ENCODE measurements at places on chromosomes 4 and X.

GRCh38 chr4:153113838-153114105 is 90.5 kb upstream of the TRIM2 start:
- no peak for DNase-seq

DNA sequence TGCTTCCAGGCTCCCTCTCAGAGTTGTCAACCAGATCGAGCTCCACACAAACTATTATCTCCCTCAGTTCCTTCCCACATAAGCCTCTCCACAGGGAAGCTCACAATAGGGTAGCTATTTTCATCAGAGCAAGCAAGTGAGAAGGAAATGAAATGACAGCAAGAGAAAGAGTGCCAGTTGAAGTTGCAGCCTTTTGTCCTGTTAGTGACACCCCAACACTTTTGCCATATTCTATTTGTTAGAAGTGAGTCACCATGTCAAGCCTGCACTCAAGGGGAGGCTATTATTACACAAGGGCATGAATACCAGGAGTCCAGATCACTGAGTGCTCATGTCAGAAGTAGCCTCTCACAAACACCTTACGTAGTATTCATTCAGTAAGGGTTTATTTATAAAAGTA is 266.3 kb upstream of the NOCT start:
- DNase-seq: no peak

GRCh38 chr4:161792991-161793390 is 370.8 kb downstream of the FSTL5 start:
- no peak for DNase-seq

GRCh38 chr4:84531689-84532088 is 32.6 kb upstream of the NKX6-1 start:
- DNase-seq: no peak

GRCh38 chrX:112691361-112691760 is 11.6 kb upstream of the LHFPL1 start:
- no peak for DNase-seq

DNA sequence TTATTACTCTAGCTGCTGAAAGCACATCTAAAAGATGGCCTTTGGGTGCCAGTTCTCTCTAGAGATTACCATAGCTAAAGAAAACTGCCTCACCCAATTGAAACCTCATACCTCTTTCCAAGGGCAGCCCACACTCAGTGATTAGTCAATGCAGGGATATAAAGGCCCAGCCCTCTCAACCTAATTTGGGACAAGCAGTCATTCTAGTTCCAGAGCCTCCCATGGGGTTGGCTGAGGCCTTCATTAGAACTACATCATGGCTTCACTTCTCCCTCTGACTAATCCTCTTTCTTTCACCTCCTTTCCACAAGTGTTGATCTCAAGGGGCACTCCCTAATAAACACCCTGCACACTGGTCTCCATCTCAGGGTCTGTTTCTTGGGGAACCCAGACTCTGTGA is 38.5 kb upstream of the C1GALT1C1 start:
- no peak for DNase-seq

GRCh38 chrX:152844256-152844655 is 13.4 kb downstream of the NSDHL start:
- no peak for DNase-seq

DNA sequence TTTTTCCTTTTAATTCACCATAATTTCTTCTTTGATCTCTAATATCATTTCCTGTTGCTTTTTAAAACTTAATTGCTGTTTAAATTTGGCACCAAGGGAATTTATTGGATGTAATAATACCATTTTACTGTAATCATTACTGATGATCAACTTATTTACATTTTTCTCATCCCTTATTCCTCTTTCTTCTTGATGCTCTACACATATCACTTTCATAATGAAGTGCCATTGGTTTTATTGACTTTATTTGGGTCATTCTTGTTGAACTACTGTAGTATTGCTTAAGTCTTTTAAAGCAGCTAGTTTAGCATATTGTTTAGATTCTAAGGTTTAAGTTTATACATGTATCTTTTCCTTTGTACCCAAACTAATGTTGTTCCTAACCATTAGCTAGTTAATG is 130.7 kb downstream of the SLC4A4 start:
- DNase-seq: no peak

GRCh38 chr4:78002260-78002659 is 54.9 kb upstream of the FRAS1 start:
- DNase-seq: no peak

DNA sequence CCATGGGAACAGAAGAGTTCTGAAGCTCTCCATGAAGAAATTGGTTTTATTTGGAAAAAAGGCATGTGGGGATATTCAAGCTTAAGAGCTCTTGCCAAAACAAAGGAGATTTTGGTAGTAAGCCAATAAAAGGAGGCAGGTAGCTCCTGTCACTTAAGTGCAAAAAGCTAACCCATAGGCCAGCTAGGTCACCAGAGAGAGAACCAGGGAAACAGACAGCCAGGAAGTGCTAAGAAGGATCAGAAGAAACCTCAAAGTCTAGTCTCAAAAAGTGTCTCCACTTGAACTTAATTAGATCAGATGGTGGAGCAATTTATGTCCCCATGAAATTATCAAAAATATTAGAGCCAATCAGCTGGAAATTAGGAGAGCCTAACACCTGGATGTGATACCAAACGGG is 49.2 kb downstream of the CD40LG start:
- no peak for DNase-seq

DNA sequence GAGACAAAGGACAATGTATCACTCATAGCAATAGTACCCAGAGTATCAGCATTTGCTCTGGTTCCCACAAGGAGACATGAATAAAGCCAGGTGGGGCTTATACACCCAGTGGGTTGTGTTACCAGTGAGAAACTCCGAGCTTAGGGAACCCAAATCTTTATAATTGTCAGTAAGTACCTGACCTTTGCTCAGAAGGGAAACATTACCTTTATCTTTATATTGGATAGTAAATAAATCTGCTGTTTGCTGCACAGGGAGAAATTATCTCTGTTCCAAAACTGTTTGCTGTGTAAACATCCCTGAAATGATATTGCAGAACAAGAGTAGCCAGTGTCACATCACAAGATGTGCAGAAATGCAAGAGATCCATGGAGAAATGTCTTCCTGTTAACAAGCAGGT is 12.1 kb upstream of the SLAIN2 start:
- no peak for DNase-seq

- DNase-seq: no peak
Measured at GRCh38 chr4:1402021-1402515, 4.2 kb downstream of the NKX1-1 start.

- DNase-seq: no peak
Measured at GRCh38 chr4:169259271-169259670, 11.5 kb downstream of the SH3RF1 start.

DNA sequence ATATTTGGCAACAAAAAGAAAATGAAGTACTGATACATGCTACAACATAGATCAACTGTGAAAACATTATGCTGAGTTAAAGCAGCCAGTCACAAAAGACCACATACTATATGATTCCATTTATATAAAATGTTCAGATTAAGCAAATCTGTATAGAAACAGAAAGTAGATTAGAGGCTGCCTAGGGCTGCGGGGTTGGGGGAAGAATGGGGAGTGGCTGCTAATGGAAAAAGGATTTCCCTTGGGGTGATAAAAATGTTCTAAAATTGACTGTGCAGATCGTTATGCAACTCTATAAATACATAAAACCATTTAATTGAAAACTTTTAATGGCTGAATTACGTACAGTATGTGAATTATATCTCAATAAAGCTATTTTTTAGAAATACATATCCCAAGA is 46.8 kb downstream of the NEK1 start:
- DNase-seq: no peak

DNA sequence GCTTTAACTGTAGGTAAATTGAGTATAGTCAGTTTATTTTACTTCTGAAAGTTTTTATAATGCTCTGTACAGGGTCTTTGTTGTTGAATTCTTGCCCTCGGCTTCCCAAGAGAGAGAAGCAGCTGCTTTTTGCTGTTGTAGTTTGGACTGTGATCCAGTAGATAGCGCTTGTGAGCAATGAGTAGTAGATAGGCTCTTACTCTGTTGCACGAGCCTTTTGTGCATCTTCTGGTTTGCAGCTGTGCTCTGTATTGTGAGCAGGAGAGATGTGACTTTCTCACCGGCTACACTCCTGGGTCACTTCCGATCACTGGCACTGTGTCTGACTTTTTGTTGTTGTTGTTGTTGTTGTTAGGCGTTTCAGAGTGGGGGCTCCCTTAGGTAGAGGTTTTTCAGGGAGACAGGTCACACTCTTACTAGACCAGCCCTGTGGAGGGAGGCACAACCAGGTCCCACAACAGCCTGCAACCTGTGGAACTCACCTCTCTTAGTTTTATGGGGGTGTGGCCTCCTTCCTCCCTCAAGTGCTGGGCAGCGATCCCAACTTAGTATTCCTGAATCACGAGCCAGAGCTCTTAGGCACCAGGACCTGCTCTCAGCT is 822.1 kb upstream of the GALNTL6 start:
- DNase-seq: no peak

- no peak for DNase-seq
Measured at GRCh38 chrX:21996872-21997455, 35.2 kb upstream of the PHEX start.

DNA sequence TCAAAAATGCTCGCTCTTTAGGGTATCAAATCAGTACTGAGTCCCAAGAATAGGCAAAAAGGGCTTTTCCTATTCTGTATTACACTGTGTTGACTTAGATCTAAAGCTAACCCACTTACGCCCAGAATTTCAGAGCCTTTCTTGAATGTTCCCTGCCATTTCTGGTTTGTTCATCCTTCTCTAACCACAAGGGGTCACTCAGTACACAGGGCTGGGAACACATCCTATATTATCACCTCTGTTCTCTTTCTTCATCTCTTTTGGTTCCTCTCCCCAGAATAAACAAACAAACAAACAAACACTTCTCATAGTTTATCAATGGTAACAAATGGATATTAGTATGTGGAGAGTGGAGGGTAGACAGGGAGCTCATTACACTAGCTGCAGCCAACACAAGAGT is 25.5 kb upstream of the MORC4 start:
- no peak for DNase-seq

DNA sequence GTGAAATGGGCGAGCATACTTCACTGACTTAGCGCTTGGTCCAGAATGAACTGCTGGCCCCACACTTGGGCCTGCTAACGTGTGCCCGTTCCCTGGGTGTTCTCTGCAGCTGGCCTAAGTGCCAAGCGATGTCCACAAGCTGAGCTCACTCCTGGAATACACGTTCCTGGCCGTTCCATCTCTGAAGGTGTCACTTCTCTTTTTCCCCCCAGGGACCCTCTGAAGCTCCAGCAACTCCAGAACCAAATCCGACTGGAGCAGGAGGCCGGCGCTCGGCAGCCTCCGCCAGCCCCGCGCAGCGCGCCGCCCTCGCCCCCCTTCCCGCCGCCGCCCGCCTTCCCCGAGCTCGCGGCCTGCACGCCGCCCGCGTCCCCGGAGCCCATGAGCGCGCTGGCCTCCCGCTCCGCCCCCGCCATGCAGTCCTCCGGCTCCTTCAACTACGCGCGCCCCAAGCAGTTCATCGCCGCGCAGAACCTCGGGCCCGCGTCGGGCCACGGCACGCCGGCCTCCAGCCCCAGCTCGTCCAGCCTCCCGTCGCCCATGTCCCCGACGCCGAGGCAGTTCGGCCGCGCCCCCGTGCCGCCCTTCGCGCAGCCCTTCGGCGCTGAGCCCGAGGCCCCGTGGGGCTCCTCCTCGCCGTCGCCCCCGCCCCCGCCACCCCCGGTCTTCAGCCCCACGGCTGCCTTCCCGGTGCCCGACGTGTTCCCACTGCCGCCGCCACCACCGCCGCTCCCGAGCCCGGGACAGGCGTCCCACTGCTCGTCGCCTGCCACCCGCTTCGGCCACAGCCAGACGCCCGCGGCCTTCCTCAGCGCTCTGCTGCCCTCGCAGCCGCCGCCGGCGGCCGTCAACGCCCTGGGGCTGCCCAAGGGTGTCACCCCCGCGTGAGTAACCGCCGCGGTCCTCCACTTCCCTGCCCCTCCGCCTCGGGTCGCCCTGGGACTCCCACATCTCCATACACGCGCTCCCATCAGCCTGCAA is 132.3 kb downstream of the CBR4 start:
- DNase-seq: no peak

DNA sequence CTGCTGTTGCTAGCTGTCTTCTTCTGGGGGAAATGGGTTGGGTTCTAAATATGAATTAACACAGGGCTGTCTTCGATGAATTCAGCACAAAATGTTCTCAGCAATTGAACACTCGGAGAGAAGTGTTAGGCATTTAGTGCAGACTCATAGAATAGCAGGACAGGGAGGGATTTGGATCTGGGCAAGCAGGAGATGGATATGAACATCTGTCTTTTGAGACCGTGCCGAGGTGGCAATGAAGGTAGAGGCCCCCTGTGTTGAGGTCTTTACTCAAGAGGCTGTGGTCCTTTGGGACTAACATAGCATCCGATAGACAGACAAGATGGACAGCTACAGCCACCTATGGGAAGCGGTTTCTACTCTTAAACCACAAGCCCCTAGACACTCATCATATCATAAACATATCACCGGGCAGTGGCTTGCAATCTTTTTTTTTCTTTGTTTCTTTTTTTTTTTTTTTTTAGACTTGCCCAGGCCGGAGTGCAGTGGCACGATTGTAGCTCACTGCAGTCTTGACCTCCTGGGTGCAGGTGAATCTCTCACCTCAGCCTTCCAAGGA is 6.7 kb downstream of the CD99 start:
- no peak for DNase-seq

DNA sequence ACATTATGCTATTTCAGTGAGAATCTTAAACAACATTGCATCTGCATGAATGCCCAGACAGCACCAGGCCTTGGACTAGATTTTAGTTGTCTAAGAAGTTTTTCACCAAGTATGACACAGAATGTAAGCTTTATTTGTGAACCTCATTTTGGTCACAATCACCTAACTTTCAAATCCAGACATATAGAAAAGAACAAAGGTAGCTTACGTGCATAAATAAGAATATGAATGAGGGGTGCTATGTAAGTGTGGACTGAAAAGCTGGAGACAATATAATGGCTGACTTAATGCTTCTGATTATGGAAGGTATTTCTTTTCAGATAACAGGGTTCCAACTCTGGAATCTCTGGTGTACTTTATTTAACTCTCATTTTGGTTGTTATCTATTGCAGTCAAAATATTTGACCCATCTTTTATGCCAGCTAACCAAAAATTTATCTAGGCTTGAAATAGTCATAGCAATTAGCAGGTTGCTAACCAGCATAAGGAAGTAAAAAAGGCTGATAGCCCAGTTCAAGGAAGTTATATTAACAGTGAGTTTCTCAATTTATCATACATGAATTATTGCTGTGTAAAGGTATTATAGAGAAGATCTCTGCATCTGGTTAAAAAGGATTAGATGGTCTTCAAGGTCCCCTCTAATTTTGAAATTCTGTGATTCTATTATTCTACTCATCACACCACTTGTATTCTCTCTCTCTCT is 36.5 kb downstream of the SLC7A11 start:
- no peak for DNase-seq

GRCh38 chr4:157172011-157172410 is 48.5 kb upstream of the GRIA2 start:
- DNase-seq: no peak

GRCh38 chrX:136021160-136021559 is 35.9 kb downstream of the SLC9A6 start:
- no peak for DNase-seq

DNA sequence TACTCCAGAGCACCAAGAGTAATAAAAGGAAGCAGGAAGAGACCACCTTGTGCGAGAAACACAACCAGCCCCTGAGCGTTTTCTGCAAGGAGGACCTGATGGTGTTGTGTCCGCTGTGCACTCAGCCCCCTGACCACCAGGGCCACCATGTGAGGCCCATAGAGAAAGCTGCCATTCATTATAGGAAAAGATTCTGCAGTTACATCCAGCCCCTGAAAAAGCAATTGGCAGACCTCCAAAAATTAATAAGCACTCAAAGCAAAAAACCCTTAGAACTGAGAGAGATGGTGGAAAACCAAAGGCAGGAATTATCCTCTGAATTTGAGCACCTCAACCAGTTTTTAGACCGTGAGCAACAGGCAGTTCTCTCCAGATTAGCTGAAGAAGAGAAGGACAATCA is 5.7 kb downstream of the TRIM75 start:
- no peak for DNase-seq

All from AG09319 (cell line).